ENCODE measurements at places on chromosomes 7 and 10.
A peak's percentile ranks its signal among the peaks of the same experiment; 100 is the strongest.

GRCh38 chr7:142461437-142461836 is 203.6 kb upstream of the PRSS58 start:
- no peak for DNase-seq

DNA sequence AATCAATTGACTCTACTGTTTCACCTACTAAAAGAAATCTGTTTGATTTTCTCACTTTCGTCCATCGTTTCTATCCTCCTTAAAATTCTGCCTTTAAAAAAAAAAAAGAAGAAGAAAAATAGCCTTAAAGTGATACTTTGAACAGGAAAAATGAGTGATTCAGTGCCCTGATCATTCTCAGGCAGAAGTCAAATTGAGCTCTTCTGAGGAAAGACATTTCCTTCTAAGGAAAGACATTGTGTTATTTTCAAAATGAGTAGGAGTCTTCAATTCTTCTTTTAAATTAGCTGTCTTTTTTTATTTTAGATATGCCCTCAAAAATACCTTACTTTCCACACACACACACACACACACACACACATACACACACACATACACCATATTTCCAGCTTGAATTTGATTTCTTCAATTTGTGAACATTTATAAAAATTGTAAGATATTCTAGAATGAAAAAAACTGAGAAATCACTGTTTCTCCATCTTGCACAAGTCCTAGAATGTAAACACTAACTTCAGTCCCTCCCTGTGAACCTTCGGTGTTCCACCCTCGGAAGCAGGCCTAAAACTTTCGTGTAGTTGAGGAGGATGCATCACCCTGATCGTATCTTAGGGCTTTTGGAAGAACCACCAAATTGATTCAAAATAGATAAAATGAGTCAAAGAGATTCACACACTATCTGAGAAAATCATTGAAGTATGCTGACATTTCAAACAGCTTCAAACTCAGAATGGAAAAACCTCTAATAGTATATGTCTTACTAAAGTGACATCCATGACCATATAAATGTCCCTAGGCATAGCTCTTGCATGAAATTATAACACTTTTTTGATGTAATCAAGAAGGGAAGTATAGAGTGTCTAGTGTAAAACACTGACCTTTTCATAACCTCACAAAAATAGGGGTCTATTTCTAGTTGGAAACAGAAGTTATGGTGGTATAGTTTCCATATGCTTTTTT is 270.8 kb downstream of the GATA3 start:
- no peak for DNase-seq

DNA sequence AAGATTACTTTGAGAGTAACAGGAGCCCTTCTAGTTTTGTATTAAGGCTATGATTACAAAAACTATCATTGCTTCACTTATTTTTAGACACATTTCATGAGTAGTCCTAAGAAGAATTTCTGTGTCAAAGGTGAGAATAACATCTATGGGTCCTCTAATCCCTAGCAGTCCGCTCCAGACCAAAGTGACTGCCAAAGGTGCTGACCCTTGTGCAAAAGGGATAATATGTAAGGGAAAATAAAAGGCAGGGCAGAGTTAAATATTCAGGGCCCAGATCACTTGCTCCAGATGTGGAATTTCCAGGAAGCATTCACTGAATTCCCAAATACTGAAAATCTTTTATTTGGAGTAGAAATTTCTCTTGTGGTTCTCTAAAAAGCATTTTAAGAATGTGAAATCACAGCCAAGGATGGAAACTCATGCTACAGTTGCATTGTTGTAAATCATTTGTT is 29.3 kb downstream of the RHOBTB1 start:
- peak; percentile 76 for DNase-seq

DNA sequence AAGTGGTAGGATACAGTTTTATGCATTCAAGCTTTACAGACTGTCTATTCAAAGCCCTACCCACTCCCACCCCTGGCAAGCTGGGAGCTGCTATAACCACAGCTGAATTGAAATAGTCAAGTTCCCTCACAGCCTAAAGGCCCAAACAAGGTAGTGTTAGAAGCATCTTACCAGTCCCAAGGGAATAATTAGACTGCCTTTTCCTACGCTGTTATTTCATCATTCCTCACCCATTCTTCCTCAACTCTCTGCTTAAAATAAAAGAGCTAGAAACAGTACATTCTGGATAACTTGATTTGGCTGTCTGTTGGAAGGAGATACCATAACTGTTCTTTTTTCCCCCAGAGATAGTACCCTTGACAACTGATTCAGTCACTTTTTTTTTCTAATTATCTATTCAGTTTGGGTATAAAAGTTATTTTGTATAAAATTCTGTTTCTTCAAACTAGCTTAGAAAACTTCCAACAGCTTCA is 54.0 kb downstream of the RAPGEF5 start:
- DNase-seq, result no peak

DNA sequence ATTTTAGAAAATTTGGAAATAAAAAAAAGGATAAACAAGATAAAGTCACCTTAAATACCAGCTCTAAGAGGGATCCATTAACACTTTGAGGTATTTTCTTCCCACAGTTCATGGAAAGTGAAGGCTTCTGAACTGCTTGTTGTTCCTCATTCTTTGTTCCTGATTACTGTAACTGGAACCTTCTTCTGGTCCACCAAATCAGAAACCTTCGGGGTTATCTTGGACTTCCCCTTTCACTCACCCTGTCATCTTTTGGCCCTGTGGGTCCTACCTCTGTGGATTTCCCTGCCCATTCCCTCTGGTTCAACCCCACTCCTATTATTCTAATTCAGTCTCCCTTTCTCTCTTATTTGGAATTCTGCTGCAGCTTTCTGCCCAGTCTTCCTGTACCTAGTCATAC is 116.5 kb upstream of the PRPS1L1 start:
- DNase-seq, result no peak

DNA sequence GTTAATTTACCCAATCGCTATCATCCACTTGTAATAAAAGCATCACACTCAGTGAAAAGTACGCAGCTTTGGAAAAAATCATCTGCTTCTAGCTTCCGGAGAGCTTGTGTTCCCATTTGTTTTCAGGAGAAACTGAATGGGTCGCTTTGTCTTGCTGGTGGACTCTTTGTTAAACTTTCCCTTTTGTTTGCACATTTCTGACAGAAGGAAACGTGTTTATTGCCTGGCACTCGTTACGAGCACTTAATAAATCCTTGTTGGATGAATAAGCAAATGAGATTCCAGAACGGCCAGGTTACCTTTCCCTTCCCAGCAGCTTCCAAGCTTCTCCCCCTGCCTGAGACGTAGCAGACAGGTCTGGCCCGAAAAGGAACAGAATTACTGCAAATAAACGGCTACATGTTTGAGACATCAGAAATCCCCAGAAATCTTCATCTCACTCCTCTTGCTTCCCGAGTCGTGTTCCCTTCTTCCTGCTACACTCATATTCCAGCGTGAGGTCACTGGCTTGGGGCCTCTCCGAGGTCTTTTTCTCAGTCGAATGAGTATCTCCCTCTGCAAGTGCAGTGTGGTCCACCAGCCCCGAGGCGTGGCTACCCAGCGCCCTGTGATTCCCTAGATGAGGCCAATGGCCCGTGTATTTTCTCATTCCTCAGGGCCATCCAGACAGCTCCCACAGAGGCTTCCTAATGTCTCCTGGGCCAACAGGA is 167.2 kb downstream of the FRMD4A start:
- no peak for DNase-seq

DNA sequence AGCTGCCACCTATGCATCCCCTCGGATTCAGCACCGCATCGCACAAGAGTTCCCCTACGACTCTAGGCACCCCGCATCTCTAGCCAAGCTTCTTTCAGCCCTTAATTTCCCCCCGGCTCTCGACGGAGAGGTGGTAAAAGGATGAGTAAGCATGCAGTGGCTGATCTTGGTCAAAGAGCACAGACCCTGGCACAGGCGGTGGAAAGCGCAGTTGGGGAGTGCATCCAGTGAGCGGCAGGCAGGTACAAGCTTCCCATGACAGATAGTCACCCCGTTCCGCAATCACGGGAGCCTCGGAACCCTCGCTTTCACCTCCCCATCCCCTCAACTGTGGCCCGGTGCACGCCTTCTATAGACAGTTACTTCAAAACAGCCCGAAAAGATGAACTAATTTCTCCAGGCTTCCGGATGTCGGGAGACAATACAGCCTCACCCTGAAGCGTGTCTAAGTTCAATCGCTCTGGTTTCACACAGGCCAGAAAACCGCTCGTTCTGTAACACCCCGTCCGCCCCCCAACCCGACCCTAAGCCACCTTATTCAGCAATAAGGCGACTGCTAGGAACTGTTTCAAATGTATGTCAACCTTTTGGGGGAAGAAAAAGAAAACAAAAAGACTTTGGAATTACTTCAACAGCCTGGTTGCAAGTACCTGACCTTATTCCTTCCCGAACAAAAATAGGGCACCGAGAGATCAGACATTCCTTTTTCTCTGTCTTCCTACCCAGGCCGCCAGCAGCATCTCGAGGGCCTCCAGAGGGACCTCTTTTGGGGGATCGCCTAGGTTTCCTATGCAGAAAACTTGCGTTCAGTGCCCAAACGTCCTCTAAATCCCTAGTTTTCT is 1.4 kb downstream of the RHEB start:
- DNase-seq, result peak; percentile 30

DNA sequence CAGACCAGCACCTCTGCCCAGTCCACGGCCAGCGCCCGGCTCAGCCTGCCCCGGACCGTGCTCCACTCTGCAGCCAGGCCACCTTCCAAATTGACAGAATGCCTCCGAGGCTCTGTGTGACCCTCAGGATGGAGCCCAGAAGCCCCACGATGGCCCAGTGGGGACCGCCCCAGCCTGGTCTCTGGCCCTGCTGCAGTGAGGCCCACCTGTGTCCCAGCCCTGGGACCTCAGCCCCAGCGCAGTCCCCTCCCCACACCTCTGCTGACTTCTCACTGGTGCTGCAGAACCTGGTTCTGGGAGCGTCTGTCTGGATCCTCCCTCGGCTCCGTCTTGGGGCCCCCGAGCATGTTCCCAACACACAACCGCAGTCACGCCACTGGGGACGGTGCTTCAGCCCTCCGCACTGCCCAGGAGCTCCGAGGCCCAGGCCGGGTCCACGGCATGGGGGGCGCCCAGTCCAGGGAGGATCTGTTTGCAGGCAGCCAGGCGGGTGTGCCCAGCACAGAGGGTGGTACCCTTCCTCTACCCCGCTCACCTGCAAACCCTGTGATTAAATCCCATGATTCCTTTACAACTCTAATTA is 248.1 kb downstream of the ELFN1 start:
- DNase-seq, result no peak

DNA sequence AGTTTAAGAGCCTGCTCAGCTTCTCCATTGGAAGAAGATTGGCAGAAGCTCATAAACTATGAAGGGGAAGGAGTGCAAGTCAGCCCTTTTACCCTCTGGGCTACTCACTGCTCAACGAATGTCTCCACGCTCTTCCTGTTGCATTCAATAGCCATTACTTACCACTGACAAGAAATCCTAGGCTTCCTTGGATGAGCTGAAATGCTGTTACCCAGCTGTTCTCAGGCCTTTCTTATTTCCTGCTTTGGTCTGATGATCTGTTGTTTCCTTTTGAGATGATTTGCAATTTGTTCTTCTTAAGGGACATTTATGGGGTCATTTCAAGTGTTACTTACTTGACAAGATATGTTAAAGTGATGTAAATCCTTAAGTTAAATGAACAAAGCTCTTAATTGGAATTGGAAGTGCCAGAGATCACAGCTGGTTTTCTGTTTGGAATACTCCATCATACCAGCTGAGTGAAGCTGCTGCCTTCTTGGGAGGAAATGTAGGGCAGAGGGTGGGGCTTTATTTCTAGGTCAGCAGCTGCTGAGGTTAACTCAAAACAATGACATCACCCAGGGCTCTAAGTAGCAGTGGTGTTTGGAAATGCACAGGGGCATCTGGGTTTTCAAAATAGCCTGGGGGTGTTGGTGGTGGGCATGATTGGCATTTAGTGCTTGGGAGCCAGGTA is 170.0 kb downstream of the PRKCQ start:
- DNase-seq, result peak; percentile 72

DNA sequence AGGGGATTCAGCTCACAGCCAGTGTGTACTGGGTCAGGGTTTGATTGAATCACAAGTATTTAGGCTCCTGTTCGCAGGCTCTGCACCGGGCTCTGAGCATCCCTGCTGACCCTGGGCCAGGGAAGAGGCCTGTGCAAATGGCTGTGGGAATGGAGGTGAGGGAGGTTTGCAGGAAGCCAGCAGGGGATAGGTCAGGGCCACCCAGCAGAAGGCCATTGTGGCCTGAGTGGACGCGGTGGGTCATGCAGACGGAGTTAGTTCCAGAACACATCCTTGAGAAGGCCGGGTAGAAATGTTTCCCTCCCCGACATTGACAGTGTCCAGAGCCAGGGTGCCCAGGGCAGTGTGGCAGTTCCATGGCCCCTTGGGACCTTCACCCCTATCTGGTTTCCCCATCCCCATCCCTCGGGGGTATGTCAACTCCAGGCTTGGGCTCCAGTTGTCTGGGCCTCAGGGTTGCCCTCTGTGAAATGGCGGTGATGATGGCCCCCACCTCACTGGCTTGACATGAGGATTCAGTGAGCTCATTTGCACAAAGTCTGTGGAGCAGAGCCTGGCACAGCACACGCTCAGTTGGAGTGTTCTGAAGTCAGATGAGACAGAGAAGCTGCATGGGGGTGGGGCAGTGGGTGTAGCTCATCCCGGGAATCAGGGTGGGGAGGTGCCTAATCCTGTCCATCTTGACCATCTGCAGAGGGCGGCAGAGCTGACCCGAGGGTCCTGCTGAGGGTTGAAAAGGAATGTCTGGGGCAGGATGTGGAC is 107.6 kb downstream of the ADCY1 start:
- no peak for DNase-seq

GRCh38 chr7:152887191-152887590 is 127.6 kb downstream of the ACTR3B start:
- no peak for DNase-seq

- no peak for DNase-seq
Measured at GRCh38 chr7:22268884-22269421, 88.0 kb downstream of the RAPGEF5 start.

GRCh38 chr7:151896486-151896885 is 19.6 kb upstream of the PRKAG2 start:
- no peak for DNase-seq

DNA sequence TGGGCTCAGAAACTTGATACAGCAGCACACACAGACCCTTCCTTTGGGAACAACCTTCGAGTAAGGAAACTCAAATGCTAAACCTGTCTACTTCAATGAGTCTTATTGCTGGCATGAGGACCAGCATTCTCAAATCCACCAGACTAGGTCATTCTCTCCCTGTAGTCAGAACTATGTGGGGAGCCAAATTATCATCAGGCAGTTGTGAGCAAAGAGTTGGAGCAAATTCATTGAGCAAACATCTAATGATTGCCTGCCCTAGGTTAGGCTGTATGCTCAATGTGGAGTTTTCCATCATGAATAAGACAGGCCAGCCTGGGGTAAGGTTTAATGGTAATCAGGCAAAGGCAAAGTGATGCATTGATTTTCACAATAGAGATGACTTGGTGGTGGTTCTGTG is 3.6 kb downstream of the EPDR1 start:
- no peak for DNase-seq

GRCh38 chr10:73762915-73763314 is 18.7 kb downstream of the SEC24C start:
- DNase-seq, result no peak

Measured in AG08396 (cell line).